ENCODE measurements at places on chromosomes 7 and 10. TPM values are rescaled to one million over a fixed set of nuclear protein-coding genes. Genes with fewer than 3 reads are reported as not detected.

The NEUROG3 gene
- polyA plus RNA-seq: not detected

The TRPV5 gene
- not detected for polyA plus RNA-seq

The CCL24 gene
- polyA plus RNA-seq: not detected

The SUN3 gene
- not detected for polyA plus RNA-seq

The CALCR gene
- not detected for polyA plus RNA-seq

The C10orf95 gene
- 0.40 TPM for polyA plus RNA-seq
